ENCODE measurements at places on chromosomes 7 and 10.

GRCh38 chr10:60479305-60480020 lies 89.8 kb upstream of the ANK3 start:
- no peak for DNase-seq

DNA sequence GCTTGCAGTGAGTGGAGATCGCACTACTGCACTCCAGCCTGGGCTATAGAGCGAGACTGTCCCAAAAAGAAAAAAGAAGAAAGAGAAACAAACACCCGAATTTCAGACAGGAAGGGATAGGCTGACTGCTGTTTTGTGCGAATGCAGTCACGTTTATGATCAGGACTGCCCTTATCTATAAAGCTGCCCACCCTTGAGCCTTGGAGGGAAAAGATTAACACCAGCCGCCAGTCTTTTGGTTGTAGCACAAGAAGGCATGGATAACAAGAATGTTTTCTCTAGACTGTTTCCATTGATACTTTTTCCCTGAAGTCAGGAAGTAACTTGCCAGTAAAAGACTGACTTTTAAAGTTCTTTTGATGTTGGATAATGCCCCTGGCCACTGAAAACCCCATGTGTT lies 314.0 kb downstream of the BICC1 start:
- no peak for DNase-seq

DNA sequence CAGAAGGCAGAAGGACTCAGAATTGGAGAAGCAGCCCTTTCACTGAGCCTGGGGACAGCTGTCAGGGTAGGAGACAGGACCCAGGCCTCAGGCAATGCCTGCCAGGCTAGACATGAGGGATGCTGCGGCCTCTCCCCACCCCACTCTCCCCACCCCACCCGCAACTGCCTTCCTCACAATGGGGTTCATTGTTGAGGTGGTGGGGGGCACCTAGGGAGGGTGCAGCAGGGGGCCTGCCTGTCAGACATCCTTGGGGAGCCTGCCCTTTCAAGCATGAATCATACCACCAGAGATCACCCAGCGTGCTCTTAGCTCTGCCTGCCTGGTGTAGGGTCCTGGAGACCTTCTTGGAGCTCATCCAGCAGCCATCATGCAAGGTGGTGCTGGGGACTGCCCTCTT lies at the start of gene C10orf62:
C10orf62 (plus strand) TSS at position 243 of the 400 bp plus-strand sequence. CDS start 177 bp downstream, outside the sequence.
- DNase-seq: no peak

- no peak for DNase-seq
Observed at GRCh38 chr7:12493407-12493806, 77.1 kb upstream of the SCIN start.

GRCh38 chr7:125876431-125876830 lies 946.8 kb upstream of the POT1 start:
- no peak for DNase-seq

DNA sequence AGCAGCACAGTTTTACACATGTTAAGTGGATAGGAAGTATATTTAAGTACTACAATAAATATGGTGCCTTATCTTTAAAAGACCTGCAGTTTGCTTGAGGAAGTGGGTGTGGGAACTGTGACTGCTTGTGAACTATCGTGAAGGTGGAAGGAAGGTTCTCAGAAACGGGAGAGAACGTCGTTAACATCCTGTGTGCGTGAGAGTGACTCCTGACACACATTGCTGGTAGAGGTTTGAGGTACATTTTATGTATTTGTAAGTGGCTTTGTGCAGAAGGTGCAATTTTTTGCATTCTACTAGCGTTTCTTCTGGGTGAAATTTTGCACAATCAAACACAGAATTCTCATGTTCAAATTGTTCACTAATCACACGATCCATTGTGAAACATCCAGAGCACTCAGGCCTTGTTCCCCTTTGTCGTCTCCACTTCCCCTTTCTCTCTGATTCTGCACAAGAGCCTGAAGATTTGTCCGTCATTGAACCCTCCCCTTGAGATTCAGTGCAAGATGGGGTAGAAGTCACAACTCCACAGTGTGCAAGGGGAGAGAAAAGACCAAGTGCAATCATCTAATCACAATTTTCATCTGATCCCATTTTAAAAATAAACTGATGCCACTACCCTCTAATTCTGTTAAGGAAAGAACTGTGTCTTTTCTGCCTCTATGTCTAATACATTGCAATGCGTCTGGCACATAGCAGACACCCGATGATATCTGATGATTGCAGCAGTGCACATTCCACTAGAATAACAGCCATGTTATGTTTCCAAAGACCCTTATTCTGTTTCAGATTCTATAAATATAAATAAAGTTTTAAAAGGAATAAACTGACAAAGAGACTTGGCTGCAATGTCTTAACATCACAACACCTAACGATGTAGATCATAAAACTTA lies 279.9 kb downstream of the NEBL start:
- no peak for DNase-seq

DNA sequence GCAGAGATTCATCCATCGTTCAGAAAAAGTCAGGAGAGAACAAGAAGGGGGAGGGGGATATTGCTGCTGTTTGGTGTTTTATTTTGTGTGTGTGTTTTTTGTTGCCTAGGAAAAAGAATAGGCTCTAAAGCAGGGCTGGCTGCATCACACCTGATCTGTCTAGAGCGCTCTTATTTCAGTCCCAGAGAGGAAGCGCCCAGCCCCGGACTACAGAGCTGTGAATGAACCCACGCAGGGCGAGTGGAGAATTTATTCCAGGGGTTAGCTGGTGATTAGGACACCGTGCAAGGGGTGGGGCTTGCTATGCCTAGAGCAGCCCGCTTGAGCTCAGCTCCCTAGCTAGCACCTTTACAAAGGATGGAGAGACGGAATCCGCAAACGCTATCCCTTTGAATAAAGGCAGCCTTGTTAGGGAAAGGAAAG lies 621 bp upstream of the FAM13C start:
- DNase-seq: peak; percentile 40

DNA sequence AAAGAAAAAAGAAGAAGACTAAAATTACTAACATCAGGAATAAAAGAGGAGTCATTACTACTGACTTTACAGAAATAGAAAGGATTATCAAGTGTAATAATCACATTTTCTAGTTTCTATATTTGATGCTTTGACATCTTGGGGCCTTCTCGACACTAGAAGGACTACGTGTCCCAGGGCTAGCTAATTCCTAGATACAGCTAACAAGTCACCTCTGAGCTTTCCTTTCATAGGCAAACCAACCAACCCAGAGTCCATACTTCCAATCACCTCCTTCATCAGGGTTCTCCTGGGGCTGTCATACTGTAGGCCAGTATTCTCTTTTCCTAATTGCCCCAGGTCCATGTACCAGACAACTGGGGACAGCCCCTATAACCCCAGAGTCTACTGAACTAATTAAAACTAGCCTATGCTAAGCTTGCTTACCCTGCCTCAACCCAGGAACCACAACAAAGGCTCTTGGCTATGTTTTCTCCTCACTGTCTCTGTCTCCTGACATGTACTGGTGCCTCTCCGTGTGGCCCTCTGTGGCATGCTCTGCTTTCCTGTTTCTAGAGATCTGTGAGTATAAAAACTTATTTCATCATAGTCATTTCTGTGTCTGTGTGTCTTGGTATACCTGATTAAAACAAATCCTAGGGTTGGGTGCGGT lies 6.7 kb upstream of the PARP12 start:
- DNase-seq: no peak

- DNase-seq: no peak
Observed at GRCh38 chr7:31059551-31059950, 7.4 kb downstream of the ADCYAP1R1 start.

GRCh38 chr10:24382045-24382444 lies 173.1 kb downstream of the KIAA1217 start:
- DNase-seq: no peak
